ENCODE measurements at places on chromosomes 11 and 22.
A peak's percentile ranks its signal among the peaks of the same experiment; 100 is the strongest.

GRCh38 chr11:94241896-94242295 lies 62.5 kb upstream of the IZUMO1R start:
- H3K4me1 ChIP-seq = no peaks in the 10 kb centered on the region
- no peak overlapping the region for H3K27ac ChIP-seq
- H3K36me3 ChIP-seq = no peaks in the 10 kb centered on the region
- H3K4me3 ChIP-seq = no peak overlapping the region
- no peak for DNase-seq
- no peaks in the 10 kb centered on the region for H3K27me3 ChIP-seq

GRCh38 chr11:108825381-108825780 lies 160.5 kb downstream of the DDX10 start:
- no peak overlapping the region for H3K4me3 ChIP-seq
- no peaks in the 10 kb centered on the region for H3K36me3 ChIP-seq
- H3K27ac ChIP-seq = no peak overlapping the region
- peaks cover 8% of the 10 kb centered on the region for H3K4me1 ChIP-seq

- DNase-seq = no peak
- H3K4me3 ChIP-seq = no peak overlapping the region
- H3K4me1 ChIP-seq = no peaks in the 10 kb centered on the region
- H3K27me3 ChIP-seq = peaks cover 28% of the 10 kb centered on the region
Measured at GRCh38 chr11:15276621-15277020, 161.9 kb downstream of the INSC start.

DNA sequence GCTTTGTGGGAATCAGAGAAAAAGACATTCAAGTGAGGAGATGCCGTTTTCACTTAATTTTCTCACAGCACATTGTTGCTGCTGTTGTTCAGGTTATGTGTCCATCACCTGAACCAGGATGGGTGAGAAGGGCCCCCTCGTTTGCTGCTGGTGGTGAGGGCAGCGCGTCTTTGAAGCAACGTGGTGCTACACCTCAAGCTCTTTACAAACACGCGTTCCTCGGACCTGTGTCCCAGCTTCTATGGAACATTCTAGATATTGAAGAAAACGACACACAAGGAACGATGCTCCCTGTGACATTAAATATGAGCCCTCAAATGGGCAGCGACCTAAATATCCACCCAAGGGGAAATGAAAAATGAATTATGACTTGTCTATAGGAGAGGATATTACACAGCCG lies 418.6 kb downstream of the MN1 start:
- H3K27ac ChIP-seq = no peak overlapping the region
- H3K36me3 ChIP-seq = no peaks in the 10 kb centered on the region
- no peaks in the 10 kb centered on the region for H3K4me1 ChIP-seq
- H3K27me3 ChIP-seq = peaks cover 44% of the 10 kb centered on the region
- no peak for DNase-seq

DNA sequence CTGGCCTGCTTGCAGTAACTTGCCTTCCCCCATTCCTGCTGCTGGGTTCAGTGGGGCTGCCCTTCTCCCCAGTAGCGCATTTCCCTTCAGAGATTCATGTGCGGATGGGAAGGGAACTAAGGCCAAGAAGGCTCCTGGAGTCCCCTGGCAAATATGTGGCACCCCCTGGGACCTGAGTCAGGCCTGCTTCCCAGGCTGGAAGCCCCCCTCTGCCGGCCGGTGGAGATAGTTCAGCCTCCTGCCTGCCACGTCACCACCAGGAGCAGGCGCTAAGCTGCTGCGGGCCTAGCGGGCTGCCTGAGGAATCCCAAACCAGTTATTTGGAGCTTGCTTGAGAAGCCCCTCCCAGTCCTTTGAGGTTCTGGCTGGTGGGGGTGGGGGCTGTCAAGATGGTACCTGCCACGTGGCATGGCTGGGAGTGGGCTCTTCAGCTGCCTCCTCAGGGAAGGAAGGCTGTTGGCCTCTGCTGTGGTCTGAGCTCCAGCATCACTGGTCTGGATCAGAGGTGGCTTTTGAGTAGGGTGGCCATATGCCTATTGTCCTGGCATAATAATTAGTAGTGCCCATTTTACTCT lies 2.0 kb downstream of the SERPINH1 start:
- H3K27ac ChIP-seq = peak overlapping the region; percentile 91
- peaks cover 7% of the 10 kb centered on the region for H3K36me3 ChIP-seq
- DNase-seq = no peak
- peak overlapping the region; percentile 99 for H3K4me3 ChIP-seq
- peaks cover 45% of the 10 kb centered on the region for H3K4me1 ChIP-seq

DNA sequence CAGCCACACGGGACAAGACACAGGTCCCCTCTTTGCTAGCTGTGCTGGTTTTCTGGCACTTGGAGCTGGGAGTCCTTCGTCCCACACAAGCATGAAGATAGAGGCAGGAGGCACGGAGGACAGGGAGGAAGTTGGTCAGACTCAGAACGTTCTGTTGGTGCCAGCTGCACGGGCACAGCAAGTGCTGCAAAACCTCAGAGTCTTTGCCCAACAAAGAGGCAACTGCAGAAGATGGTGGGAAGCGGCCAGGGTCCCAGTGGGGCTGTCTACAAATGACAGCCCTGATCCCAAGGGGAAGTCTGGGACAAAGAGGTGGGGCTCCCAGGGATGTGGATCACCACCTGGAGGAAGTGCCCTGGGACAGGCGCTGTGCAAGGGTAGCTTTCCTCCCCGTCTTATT lies 9.4 kb upstream of the OSM start:
- no peaks in the 10 kb centered on the region for H3K36me3 ChIP-seq
- peaks cover 34% of the 10 kb centered on the region for H3K4me1 ChIP-seq
- H3K27ac ChIP-seq = no peak overlapping the region
- H3K27me3 ChIP-seq = peaks cover 47% of the 10 kb centered on the region

DNA sequence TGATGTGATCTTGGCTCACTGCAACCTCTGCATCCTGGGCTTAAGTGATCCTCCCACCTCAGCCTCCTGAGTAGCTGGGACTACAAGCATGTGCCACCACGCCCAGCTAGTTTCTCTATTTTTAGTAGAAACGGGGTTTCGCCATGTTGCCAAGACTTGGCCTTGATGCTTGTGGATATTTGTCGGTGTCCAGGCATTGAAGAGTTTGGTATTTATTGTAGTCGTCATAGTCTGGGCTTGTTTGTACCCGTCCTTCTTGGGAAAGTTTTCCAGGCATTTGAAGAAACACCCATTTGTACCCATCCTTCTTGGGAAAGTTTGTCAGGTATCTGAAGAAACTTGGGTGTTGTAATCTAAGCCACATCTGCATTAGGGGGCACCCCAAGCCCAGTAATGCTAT lies 28.7 kb downstream of the FCHSD2 start:
- H3K4me3 ChIP-seq = no peak overlapping the region
- no peak overlapping the region for H3K27ac ChIP-seq
- H3K36me3 ChIP-seq = peaks cover 3% of the 10 kb centered on the region
- peaks cover 2% of the 10 kb centered on the region for H3K4me1 ChIP-seq
- no peak for DNase-seq

DNA sequence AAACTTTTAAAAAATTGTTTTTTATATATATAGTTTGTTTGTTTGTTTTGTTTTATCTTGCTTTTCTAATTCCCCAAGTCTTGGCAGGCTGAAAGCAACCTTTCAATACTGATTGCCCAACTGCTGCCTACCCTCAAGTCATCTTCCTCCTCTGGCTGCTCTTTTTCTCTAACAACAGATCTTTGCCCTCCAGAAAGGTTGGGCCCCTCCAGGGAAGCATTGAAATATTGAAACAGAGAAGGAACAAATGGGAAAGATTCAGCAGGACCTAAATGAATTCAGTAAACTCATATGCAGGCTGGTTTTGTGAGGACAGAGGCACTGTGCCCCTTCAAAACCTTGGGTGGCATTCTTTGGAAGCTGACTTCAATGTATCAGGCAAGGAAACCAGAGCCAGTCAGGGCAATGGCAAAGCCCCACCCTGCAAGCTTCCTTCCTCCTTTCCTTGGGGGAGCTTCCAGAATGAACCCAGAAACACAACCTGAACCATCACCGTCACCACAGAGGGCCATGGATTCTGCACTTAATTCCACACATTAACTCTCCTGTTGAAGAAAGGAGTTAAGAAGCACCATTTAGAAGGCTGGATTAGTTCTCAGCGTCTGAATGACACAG lies 815 bp upstream of the MS4A6A start:
- DNase-seq = no peak
- H3K4me3 ChIP-seq = no peak overlapping the region
- H3K36me3 ChIP-seq = no peaks in the 10 kb centered on the region
- peaks cover 49% of the 10 kb centered on the region for H3K27me3 ChIP-seq
- H3K27ac ChIP-seq = no peak overlapping the region
- no peaks in the 10 kb centered on the region for H3K4me1 ChIP-seq

DNA sequence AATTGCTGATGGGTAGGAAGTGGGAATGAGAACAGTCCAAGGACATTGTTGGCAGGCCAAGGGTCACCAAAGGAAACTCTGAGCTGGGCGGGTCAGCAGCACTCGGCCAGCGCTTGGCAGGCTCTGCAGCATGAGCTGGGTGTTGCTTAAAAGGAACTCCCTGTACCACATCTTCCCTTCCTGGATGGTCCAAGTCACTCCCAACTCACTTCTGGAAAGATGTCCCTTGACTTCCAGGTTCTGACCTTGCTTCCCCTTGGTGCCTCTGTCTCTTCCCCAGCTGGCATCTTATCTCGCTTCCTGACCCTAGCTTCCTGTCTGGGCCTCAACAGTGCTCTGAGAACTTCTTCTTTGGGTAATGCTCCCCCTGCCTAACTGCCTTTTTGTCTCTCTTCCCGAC lies 24.8 kb upstream of the SWAP70 start:
- no peaks in the 10 kb centered on the region for H3K4me1 ChIP-seq
- H3K27me3 ChIP-seq = no peaks in the 10 kb centered on the region
- no peak overlapping the region for H3K4me3 ChIP-seq
- DNase-seq = no peak

DNA sequence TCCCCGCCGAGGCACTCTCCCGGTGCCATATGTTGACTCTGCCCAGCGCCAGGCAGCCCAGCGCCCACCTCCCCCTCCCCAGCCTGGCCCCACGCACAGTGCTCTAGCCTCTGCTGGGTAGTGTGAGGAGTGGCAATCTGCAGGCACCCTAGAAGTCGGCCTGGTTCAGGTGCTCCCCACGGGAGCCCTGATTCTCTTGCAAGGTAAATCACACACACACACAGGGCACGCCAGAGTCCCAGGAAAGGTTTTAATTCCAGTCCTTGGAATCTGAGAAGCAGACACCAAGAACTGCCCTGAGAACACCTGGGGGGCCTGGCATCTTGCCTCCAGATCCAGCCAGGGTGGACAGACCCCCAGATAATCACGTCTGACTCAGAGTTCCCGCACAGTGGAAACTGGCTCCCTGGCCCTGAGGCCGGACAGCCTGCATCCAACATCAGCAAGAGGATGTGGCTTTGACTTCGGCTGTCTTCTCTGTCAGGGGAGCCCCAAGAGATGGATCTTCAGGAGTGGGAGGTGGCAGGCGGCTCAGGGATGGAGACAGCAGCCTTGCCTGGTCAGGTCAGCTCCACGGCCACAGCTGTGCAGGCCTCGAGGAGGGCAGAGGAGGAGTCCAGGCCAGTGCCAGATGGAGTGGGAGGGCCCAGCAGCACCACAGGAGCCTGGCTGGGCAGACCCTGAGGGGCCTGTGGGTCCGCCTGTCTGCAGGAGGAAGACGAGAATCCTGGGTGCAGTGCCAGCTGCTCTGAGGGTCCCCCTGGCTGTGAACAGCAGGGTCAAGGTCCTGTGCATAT lies 1.1 kb upstream of the RIN1 start:
- peak overlapping the region; percentile 89 for H3K4me3 ChIP-seq
- H3K27me3 ChIP-seq = no peaks in the 10 kb centered on the region
- peak overlapping the region; percentile 95 for H3K27ac ChIP-seq
- peaks cover 32% of the 10 kb centered on the region for H3K4me1 ChIP-seq

- no peaks in the 10 kb centered on the region for H3K4me1 ChIP-seq
- H3K27me3 ChIP-seq = peaks cover 43% of the 10 kb centered on the region
- no peak for DNase-seq
- H3K27ac ChIP-seq = no peak overlapping the region
Measured at GRCh38 chr11:17748044-17748443, 13.5 kb downstream of the KCNC1 start.

DNA sequence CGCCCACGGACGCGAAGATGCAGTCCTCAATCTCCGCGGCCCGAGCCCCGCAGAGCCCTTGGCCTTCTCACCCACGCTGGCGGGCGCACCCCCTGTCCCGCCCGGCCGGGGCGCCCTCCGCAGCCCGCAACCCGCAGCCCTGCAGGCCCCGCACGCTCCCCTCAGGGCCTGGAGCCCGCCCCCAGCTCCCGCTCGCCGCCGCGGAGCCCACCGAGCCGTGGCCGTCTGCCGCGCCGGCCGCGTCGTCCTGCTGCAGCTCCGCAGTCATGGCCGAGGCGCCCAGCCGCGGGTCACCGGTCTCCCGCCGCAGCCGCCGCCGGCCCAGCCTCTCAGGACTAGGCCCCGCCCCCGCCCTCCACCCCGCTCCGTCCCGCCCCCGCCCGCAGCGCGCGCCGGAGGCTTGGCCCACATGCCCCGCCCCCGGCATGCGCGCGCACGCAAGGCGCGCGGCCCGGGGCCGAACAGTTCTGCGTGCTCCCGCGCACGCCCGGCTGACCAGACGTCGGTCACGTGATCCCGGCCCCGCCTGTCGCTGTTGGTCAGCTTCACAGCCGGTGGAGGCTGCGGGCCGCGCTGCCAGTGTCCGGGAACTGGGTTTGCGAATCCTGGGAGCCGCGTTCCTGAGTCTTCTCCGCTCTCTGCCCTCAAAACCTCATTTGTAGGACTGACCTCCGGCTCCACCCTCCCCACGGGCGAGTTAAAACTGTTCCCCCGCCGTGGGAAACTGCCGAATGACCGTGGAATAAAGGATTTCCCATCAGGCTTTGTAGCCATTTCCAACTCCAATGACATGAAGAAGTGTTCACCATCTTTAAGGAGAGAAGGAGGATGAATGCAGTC lies at the start of gene USP28:
Gene USP28, minus strand, starts transcription at position 339 of the 840 bp plus-strand sequence. Its CDS starts 71 bp downstream, at position 268.
- DNase-seq = peak; percentile 67
- peaks cover 56% of the 10 kb centered on the region for H3K4me1 ChIP-seq
- peak within 1 kb of the TSS; percentile 89 for H3K27ac ChIP-seq
- H3K36me3 ChIP-seq = peaks cover 14% of the 10 kb centered on the region
- peak within 1 kb of the TSS; percentile 95 for H3K4me3 ChIP-seq

DNA sequence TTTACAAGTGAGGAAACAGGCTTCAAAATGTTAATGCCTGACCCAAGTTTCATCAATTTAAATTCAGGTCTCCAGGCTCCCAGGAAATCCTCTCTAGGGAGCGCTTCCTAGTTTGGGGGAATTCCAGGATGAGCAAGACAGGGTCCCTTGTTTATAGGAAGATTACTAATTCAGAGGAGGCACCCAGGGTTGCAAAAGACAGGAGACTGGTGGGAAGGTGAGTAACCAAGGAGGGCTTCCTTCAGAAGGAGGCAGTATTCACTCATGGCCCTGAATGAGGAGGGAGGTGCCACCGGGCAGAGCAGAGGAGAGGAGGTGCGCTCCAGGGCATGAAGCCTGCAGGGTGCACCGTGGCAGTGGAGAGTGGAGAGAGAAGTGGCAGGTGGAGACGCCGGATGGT lies 1.6 kb downstream of the TMEM132A start:
- peaks cover 10% of the 10 kb centered on the region for H3K27me3 ChIP-seq
- no peak overlapping the region for H3K27ac ChIP-seq
- H3K4me1 ChIP-seq = peaks cover 11% of the 10 kb centered on the region
- no peak for DNase-seq
- H3K4me3 ChIP-seq = peak overlapping the region; percentile 70

DNA sequence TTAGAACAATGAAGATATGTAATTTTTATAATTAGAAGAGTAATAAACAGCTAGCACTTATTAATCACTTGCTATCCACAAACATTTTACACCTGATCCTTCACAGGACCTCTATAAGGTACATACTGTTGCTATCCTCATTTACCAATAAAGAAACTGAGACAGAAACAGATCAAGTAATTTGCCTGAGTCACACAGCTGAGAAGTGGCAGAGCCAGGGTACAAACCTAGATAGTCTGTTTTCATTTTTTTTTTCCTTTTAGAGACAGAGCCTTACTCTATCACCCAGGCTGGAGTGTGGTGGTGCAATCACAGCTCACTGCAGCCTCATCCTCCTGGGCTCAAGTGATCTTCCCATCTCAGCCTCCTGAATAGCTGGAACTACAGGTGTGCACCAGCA lies 71.8 kb upstream of the PTH start:
- no peak overlapping the region for H3K27ac ChIP-seq
- no peak overlapping the region for H3K4me3 ChIP-seq
- H3K27me3 ChIP-seq = peaks cover 38% of the 10 kb centered on the region
- H3K36me3 ChIP-seq = no peaks in the 10 kb centered on the region
